ENCODE measurements at places on chromosomes 4 and X.

DNA sequence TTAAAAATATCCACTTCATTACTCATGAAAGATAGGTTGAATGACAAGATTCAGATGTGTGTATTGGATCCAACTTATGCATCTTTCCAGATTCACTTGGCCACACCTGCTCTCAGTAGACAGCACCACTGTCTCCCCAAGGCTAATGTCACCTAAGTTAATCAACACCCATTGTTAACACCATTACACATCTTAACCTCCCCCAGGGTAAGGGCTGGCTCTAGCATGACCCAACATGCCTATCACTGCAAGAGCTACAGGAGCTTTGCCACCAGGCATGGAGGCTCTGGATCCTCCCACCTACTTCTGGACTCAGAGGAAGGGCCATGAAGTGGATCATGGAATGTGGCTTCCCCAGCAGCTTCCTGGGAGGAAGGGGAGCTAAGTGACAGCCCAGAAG is 32.8 kb upstream of the LSM6 start:
- DNase-seq, result no peak

GRCh38 chr4:5203309-5203992 is 152.2 kb downstream of the STK32B start:
- no peak for DNase-seq

- no peak for DNase-seq
Measured at GRCh38 chr4:107853444-107854355, 29.0 kb downstream of the SGMS2 start.

DNA sequence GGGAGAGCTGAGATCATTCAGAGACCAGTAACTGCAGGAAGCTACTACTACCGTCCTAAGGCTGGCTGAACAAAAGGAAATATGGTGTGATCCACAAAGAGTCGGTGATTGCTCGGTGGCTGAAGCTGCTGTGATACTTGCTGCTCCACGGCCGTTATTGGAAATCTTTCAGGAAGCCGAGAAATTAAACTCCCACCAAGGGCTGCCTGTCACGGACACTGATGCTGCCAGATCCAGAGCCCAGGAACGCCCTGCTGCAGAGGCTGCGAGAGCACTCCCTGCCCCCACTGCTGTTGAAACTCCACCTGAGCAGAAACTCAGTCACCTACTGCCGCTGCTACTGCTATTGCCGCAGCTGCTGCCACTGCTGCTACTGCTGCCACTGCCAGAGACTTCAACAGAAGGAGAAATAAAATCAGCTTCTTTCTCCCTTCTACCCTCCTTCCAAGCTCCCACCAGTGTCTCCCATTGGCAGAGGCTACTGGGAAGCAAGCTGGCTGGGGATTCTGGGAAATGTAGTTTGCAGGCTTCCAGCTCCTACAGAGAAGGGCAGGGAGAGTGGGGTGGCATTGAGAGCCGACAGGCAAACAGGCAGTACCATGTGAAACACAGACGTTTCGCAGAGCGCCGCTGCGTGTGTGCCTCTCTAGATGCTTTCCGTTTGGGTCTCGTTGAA is 126.0 kb upstream of the ENPP6 start:
- DNase-seq, result no peak

- DNase-seq, result no peak
Measured at GRCh38 chr4:14529653-14530052, 472.6 kb upstream of the CPEB2 start.

- no peak for DNase-seq
Measured at GRCh38 chr4:139806929-139807328, 141.3 kb downstream of the MGST2 start.

DNA sequence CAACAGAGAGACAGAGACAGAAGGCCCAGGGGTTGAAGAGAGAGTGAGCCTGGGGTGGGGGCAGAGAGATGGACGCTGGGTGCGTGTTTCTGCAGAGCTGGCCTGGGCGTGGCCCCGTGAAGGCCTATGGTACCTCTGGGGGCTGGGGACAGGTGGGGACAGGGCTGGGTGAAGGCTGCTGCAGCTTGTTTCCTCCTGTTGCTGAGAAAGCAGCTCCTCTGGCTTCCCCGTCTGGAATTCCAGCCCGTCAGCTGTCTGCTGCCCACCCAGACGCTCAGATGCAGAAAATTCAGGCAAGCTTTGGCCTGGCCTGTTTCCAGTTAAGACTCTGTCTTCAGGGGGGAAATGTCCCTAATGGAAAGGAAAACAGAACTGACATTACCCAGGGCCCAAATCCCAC is 76.8 kb upstream of the PSAPL1 start:
- no peak for DNase-seq

GRCh38 chrX:111348429-111348828 is 63.6 kb downstream of the DCX start:
- no peak for DNase-seq

- DNase-seq, result no peak
Measured at GRCh38 chrX:24643116-24643515, 4.0 kb downstream of the PCYT1B start.

GRCh38 chr4:100461807-100462605 is 55.8 kb downstream of the EMCN start:
- no peak for DNase-seq

DNA sequence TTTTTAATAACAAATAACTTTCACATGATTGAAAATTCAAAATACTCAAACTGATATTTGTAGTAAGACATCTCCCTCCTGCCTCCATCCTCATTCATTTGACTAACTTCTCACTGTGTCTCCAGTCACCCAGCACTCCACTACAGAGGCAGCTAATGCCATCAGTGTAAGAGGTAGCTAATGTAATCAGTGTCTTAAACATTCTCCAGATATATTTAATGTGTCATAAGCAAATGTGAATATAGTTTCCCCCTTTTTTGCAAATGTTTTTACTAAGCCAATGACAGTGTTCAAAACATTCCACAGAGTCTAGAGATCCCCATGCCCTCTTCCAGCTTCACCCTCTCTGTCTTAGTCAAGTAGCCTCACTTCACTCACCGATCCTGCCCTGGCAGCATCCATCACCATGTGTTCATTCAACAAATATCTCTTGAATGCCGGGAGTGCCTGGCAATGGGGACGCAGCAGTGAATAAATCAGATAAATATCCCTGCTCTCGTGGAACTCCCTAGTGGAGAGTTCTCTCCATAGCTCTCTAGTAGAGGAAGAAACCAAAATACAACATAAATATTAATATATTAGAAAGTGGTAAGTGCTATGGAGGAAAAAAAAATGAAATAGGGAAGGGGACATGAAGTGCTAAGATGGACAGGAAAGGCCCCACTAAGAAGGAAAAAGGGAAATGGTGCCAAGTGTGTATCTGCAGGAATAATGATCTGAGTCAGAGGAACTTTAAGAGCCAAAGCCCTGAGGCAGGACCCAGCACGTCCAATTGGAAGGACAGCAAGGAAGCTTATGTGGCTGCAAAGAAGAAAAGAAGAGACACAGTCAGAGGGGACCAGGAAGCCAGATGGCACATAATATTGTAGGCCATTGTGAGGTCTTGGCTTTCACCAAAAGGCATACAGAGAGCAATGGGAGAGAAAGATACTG is 18.7 kb downstream of the SCFD2 start:
- no peak for DNase-seq

DNA sequence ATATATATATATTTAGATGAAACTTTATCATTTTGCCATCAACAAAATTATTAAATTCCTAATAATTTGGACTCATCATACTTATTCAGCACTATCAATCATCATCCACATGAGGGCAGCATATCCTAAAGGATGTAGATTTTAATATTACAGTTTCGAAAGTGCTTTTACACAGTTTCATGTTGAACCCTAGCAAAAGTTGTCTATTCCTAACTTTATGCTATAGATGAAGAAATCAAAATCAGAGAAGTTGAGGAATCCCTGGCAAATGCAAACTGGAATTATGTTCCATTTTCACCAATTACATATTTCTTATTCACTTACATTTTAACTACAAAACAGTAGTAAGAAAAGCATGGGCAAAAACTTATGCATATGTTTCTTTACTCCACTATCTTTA is 36.6 kb upstream of the UGT2A1 start:
- no peak for DNase-seq

GRCh38 chrX:45660477-45660876 is 459.8 kb upstream of the DIPK2B start:
- DNase-seq, result no peak

- DNase-seq, result no peak
Measured at GRCh38 chrX:96791559-96791958, 92.1 kb upstream of the RPA4 start.

- no peak for DNase-seq
Measured at GRCh38 chr4:5928274-5928673, 35.4 kb upstream of the CRMP1 start.

- DNase-seq, result no peak
Measured at GRCh38 chr4:147195386-147195785, 249.7 kb upstream of the TTC29 start.

DNA sequence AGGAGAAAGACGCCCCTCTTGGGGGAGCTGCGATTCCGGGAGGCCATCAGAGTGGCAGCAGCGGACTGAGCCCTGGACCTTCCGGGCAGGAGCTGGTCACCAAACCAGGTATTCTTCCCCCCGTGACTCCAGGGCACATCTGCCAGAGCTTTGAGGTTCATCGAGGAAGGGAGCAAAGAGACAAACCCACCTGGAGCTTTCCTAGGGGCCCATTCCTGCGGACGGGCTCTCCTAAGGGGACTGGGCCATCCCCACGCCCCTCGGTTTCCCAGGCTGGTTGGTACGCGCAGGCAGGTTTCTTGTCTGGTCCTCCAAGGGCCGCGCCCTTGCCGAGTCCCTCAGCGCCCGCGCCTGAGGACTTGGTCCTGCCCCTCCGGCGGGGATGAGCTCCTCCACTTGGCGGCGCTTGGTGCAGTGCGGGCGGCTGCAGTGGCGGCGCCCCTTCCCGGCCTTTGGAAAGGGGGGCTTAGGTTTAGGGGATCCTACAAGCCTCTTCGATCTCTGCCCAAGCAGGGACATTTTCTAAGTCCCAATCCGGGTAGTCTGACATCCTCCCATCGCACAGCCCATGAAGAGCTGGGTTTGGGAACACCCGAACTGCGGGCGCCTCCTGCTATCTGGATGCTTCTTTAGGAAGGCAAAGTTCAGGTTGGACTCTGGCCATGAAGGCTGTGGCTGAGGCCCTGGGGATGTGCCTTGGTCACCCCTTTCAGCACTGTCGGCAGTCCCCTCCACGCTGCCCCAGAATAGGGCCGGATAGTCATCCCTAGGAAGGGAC is 538 bp downstream of the STBD1 start:
- no peak for DNase-seq

All from vagina (tissue), 2 donors.